ENCODE measurements at places on chromosomes 6 and 20.

- no peak for DNase-seq
These were observed 137.0 kb downstream of the FOXA2 start for GRCh38 chr20:22447447-22447778.

- DNase-seq: no peak
These were observed 52.6 kb upstream of the C20orf144 start for GRCh38 chr20:33609504-33609903.

DNA sequence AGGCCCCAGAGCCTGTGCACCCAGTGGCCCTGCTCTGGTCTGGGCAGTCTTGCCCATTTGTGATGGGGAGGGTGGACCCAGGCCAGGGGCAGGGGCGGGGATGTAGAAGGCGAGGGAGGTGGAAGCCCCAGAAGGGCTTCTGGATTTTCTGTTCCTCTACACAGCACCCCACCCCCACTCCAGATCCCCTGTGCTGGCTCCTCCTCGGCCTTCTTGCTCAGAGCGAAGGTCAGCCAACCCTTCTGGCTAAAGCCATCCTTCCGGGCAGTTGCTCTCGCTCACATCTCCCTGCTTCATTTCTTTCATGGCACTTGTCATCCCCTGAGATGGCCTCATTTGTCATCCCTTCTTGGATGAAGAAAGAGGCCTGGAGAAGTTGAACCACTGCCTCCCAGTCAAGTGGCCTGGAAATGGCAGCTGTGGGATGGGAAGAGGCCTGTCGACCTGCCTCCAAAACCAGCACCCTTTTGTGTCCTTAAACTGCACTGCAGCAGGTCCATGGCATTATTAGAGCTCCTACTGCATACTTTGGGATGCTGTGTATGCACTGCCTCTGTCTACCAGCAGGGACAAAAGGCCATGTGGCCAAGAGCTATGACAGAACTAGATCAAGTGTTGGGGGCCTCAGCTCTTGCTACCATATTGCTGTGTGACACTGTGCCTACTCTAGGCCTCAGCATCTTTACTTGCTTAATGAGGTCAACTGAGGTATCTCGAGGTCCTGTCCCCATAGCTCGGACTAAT, 19.9 kb downstream of the PEDS1 start:
- DNase-seq: no peak

DNA sequence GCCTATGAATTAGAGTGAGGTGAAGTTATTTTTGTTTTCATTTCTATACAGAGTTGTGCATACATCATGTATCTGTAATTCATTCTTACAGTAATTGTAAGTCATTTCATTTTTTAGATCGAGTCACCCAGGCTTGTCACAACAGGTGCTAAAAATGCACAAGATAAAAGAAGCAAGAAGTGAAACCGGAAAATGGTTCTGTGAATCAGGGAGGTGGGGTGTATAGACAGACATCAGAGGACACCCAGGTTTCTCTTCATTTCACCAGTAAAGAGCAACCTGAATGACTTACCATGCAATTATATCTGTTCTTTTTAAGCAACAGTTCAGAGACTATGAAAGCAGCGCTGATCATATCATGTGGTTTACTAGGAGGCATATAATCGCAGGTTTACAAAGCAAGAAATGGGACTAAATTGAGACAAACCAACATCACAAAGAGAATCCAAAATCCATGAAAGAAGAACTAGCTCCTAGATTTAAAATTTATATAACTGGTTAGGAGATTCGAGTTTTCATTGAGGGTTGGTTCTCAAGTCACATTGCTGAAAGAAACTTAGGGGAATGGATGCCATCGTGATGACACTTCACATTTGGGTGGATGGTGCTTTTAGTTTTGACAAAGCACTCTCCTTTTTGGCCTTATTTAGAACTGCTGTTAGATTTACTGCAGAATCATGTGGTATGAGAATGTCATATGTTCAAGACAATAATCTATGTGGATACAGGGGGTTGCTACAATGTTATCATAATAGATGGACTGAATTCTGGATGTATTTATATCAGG, 27.9 kb upstream of the TBC1D7 start:
- no peak for DNase-seq

GRCh38 chr6:37006793-37007339, 1.4 kb downstream of the FGD2 start:
- DNase-seq: no peak

Measured in type B pancreatic cell (in vitro differentiated cells).